Effector CD8-positive, alpha-beta T cell (primary cell): ENCODE measurements at places on chromosomes 6 and 20.

DNA sequence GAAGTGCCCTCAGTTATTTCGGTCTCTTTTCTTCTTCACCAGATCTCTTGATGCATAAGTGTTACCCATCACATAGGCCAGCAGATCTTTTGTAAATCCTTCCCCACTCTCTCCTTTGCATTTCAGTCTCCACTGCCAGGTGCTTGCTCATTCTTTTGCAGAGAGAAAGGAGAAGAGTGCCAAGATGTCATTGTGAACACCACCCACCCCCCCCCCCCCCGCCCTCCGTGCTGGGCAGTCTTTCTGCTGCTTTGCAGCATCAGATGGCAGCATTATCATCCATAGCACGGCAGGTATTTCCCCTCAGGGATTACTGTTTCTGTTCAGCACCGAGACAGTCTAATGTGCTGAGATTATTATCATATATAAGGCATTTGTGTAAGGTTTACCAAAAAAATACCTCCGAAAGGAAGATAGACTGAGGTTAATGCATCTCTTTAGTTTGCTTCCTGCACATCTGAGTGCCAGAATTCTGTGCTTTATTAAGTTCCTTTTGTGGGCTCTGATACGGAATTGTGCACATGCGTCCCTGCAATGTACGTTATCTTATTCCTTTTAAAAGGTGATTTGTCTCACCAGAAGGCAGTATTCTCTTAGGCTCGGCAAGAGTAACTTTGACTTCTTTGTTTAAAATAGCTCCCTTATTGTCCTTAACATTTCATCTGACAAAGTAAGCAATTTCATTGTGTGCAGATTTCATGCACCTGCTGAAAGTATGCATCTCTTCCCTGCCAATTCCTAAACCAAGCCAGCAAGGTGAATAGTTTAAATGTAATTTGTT, 128.8 kb downstream of the PHACTR1 start:
- no peak for DNase-seq

DNA sequence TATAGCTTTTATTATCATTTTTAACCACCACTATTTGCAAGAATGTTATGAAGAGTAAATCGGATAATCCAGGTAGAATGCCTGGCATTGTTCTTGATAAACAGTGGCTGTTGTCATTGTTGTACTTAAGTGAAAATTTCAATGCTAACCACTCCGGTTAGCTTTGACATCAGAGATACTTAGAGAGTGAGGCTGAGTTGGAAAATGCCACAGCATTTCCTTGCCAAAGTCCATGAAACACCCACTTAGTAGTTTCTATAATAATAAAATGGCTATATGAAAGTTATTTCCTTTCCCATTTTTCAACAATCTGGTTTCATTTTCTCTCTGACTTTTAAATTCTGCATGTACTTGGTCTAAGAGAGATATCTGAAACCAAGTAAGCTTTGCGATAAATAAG, 132.0 kb downstream of the CDK19 start:
- DNase-seq, result no peak

- DNase-seq, result no peak
These were observed 19.8 kb downstream of the BFSP1 start for GRCh38 chr20:17511401-17511800.

DNA sequence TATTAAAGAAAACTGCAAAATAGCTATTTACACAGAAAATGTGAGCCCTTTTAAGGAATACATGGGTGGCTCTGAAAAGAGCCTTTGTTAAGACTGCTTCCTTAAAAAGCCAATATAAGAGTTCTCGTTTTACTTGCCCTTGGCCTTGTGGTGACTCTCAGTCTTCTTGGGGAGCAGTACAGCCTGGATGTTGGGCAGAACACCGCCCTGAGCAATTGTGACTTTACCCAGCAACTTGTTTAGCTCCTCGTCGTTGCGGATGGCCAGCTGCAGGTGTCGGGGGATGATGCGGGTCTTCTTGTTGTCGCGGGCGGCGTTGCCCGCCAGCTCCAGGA, 111.5 kb downstream of the HFE start:
- DNase-seq, result no peak

DNA sequence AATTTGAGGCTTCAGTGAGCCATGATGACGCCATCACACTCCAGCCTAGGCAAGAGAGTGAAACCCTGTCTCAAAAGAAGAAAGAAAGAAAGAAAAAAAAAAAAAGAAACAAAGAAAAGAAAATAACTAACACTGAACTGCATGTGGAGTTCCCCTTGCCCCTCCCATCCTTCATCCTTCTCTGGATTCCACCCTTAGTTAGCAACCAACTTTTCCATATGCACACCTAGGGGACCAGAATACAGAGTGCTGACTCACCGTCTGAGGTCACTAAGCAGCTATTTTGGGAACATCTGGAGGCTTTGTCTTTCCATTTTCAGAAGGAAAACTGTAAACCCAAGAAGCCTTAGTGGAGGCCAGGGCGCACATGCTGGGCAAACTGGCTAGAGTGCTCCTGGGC, 257.4 kb downstream of the MAFB start:
- DNase-seq, result no peak

- DNase-seq, result no peak
These were observed at the start of gene MPIG6B for GRCh38 chr6:31723245-31723979. MPIG6B (plus strand) TSS chr6:31723373; CDS start chr6:31723384, 11 bp downstream.

DNA sequence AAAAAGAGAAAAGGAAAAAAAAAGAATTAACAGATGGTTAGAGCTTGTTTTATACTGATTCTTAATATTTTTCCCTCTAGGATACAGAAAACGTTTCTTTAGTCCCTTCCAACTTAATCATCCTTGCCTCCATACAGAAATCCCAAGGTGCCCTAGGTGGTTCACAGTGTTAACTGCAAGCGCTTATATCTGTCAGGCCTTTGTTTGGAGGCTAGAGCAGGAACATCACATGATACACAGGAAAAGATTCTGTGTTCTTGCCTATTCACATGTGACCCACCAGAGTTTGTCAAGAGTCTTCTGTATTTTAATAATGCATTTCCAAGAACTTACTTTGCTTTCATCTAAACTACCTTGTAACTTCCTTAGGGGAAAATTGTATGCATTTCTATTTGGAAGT, 31.3 kb downstream of the ANKRD6 start:
- DNase-seq, result no peak

DNA sequence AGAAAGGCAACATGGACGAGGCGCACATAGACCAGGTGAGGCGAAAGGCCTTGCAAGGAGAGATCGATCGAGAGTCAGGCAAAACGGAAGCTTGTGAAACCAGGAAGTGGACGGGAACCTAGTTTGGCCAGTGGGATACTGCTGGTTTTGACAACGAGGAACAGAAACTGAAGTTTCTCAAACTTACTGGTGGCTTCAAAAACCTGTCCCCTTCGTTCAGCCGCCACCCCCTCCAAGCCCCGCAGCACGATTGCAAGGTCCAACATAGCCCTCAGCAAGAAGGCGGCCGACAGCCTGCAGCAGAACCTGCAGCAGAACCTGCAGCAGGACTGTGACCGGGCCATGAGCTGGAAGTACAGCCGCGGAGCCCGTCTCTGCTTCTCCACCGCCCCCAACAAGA, 238.0 kb downstream of the KHDC1L start:
- no peak for DNase-seq

- DNase-seq, result no peak
These were observed 34.4 kb upstream of the PTPN1 start for GRCh38 chr20:50475681-50476292.

DNA sequence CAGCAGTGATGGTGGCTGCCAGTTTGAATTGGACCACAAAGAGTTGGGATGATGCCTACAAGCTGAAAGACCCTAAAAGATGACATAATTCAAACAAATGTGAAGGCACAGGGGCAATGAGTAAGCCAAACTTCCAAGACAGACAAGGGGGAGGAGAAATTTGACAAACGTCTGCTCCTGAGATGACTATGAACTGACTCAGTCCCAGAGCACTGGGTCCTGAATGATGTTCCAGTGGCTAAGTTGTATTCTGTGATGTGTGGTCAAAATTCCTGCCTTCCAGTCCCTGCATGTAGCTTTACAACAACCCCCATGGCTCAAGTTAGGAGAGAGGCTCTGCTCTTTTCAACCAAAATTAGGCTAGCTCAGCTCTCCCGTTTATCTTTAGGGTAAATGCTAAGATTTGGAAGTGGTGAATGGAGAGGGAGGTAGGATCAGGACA, 86.1 kb upstream of the SIRPA start:
- DNase-seq, result no peak

- no peak for DNase-seq
These were observed 91.0 kb downstream of the KCNQ5 start for GRCh38 chr6:72712910-72713309.

DNA sequence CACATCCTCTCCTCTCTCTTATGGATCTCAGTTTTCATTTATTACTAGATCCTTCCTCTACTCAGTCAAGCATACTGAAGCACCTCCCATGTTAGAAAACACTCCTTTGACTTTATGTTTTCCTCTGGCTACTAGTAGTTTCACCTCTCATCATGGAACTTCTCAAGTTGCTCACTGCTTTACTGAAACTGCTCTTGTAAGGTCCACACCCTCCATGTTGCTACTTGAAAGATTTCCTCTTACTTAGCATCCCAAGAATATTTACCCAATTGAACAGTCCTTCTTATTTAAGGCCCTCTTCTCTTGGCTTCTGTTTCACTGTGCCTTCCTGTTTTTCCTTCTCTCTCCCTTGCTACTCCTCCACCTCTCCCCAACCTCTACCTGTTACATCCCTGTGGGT, 230.3 kb downstream of the TBC1D7 start:
- no peak for DNase-seq

DNA sequence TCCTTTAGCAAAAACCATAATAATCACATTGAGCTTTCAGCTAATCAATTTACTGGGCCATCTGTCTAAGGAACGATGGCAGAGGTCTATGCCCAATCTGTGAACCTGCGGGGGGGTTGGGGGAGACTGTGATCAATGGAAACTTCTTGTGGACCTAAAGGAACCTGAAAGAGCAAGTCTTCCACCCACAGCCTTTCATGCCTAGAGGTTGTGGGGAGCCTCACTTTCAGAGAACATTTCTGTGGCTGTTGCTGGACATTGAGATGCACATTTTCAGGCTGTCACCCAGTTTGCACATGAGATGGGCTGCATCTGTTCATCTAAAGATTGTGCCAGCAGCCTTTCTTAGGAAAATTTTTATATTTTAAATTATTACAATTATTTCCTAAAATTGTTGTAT, 310.0 kb upstream of the SPTLC3 start:
- DNase-seq, result no peak

DNA sequence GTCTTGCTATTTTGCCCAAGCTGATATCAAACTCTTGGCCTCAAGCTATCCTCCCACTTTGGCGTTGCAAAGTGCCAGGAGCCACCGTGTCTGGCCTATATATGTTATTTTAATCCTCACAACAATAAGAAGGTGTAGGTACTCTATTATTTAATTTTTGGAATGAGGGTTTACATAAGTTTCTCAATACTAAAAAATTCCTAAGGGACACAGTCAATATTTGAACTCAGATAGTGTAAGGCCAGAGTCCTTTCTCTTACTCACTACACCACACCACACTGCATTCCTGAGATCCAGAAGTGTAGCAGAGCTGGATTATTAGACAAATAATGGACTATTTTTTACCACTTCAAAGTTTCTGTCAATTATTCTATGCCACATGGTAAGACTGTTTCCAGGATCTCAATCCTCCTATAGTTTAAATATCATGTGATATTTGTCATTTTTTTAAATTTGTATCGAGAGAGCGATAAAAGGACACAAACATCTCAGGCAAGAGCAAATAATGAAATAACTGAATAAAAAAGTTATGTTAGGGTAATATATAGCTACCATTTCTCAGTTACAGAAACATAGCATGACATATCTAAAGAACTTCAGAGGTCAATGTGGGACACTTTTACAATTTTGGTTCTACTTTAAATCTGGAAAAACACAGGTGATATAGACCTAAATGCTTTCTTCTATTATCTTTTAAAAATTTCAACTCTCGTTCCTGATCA, 162.2 kb upstream of the THEMIS start:
- DNase-seq, result no peak

GRCh38 chr20:62367633-62368391, 700 bp upstream of the LAMA5 start:
- no peak for DNase-seq

DNA sequence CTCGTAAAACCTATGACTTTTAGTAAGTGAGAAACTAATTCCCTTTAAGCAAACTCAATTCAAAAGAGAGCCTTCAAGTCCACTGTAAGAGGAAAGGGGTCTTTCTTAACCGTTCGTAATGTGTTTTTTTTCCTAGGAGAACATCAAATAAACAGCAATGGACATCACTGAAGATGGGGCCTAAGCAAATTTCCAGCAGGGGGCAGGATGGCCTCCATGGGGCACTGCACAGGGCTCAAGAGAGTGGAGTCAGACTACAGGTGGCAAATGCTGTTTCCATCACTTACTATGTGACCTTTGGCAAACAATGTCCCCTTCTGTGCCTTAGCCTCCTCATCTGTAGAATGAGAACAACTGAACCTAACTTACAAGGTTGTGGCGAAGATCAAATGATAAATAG, 88.7 kb downstream of the ARHGAP18 start:
- no peak for DNase-seq

- no peak for DNase-seq
These were observed 726.6 kb downstream of the RFPL4B start for GRCh38 chr6:113073611-113074191.

GRCh38 chr6:45727819-45728449, 287.7 kb downstream of the CLIC5 start:
- DNase-seq, result no peak

DNA sequence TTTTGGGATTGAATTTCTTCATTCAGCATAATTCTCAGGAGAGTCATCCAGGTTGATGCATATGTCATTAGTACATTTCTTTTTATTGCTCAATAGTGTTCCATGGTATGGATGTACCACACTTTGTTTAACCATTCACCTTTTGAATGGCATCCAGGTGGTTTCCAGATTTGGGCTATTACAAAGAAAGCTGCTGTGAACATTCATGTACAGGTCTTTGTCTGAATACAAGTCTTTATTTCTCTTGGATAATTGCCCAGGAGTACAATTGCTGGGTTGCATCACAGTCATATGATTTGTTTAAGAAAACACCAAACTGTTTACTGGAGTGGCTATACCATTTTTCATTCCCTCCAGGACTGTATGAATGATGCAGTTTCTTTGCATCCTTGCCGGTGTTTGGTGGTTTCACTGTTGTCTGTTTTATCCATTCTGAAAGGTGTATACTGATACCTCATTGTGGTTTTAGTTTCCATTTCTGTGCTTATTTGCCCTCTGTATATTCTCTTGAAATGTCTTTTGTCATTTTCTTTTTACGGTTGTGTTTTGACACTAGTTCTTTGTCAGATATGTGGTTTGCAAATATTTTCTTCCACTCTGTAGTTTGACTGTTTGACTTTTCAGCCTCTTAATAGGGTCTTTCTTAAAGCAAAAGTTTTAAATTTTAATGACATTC, 8.8 kb downstream of the CDKAL1 start:
- DNase-seq, result no peak
